ENCODE measurements at places on chromosomes 6 and 20.

- DNase-seq = no peak
Measured at GRCh38 chr6:73064266-73064665, 161.0 kb downstream of the KHDC1L start.

- DNase-seq = peak; percentile 92
Measured at GRCh38 chr6:3194535-3195419, 32.7 kb downstream of the TUBB2B start.

DNA sequence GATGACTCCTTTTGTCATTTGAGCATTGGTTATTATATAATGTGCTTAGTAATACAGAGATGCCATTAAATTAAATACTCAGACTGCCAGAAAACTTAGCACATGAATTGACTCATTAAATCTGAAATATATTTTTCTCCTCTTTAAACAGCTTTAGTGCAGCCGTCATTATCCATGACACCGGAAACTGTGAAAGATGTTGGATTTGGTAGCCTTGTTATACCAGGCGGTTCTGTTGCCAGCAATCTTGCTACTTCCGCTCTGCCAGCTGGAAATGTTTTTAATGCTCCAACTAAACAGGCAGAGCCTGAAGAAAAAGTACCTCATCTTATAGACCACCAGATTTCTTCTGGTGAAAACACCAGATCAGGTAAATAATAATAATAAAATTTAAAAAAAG is 97.6 kb downstream of the SCAF8 start:
- DNase-seq = no peak

DNA sequence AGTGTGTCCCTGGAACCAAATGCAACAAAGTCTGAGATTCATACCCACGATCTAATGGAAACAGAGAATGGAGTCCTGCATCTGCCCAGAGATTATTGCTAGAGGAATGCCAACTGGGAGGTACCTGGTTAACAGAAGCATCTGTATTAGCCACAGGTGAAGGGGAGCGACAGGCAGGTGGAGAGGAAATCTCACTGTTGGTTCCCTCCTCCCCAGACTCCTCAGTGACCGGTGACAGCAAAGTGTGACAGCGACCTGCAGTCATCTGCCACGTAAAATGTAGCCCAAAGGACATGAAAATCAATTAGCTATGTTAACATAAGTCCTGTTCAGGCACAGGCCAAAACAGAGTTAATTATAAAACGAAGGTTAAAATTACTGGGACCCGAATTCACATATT is 336.6 kb downstream of the SYNE1 start:
- DNase-seq = no peak

DNA sequence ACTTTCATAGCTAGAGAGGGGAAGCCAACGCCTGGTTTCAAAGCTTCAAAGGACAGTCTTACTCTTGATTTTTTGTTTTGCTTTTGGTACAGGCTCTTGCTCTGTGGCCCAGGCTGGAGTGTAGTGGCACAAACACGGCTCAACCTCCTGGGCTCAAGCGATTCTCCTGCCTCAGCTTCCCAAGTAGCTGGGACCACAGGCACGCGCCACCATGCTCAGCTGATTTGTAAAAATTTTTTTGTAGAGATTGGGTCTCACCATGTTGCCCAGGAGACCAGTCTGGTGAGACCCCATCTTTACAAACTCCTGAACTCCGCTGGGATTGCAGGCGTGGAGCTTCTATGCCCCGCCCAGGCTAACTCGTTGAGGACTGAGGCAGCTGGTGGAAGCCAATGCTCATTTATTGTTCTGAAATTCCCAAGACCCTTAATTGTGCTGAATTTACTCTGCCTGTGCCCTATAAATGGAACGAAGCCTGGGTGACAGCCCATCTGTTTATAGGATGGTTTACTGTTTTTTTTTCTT is 18.0 kb downstream of the SRSF3 start:
- DNase-seq = no peak

GRCh38 chr6:168578036-168578435 is 137.1 kb downstream of the SMOC2 start:
- no peak for DNase-seq

DNA sequence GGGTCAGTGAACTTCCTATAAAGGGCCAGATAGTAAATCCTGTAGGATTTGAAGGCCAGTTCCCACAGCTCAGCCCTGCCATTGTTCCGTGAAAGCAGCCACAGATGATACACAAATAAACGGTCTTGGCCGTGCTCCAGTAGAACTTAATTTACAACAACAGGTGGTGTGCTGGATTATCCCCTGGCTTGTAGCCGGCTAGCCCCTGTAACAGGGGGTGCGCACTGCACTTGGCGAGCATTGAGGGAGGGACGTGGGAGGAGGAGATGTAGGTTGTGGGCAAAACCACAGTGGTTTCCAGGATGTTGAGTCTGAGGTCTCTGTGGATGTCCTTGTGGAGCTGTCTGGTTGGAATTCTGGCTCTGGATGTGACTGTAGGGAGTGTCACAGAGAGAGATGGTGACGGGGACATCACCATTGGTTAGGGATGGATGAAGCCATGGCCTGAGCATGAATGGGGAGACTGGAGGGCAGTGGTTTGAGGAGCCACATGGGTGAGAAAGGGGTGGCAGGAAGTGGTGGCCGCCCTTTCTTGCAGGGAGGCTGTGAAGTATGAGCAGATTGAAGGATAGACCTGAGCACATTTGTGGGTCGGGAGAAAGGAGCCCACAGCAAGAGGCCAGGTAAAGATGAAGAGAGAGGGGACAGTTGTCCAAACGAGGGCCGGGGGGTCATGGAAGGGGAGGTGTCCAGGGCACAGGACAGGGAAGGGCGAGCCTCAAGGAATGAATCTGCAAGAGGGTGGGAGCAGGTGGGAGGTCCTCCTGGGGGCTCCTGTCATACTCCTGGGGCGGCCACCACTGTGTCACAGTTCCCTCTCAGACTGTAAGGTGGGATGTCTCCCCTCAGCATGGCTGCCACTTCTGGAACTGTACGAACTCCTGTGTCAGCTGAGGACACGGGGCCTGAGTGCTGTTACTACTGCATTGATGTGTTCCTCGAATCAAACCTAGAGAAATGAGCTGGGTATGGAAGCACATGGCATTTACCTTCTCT is 53.6 kb downstream of the CDH26 start:
- no peak for DNase-seq

DNA sequence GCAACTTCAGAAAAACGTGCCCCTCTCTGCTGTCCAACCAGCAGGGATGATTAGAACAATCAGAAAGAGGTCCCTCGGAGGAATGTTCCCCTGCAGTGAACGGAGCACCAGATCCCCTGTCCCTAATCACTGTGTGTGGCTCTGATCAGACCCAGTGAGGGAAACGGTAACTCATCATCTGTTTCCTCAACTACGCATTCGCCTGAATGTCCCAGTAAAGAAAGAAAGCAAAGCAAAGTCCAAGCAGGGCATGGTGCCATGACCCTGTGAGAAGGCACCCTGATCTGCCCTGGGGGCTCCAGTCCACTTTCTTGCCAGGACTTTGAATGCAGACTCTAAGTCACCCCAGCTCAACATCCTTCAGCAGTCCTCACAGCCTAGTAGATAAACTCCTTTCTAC is 149.2 kb downstream of the LY86 start:
- DNase-seq = no peak

DNA sequence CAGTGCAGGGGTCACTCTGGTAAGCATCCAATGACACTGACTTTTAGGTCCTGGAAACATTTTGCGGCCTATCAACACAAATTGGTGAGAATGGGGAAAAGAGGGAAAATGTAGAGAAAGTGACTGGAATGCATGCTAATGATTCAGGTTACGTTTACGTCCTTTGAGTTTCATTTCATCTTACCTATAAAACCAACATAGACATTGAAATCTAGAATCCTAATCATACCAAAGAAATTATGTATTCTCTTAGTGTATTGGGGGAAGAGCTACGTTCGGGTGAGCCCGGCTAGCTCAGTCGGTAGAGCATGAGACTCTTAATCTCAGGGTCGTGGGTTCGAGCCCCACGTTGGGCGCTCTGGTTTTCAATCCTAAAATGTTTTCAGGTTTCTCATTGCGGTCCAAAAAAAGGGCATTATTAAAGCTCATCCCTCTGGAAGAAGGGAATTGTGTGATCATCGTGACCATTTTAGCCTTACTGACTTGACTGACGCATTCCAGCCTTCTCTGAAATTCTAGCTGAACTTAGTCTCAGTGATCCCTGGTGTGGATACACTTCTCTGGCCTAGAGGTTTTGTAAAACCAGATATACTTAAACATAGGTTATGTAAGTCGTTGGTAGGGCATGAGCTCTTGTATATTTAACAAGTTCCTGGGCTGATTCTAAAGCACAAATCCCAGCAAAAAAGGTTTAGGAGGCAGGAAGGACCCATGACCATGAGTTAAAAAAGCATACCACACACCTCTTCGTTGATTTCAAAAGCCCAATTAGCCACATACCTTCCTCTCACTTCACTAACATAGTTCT is 18.3 kb downstream of the HMGN4 start:
- DNase-seq = peak; percentile 99

DNA sequence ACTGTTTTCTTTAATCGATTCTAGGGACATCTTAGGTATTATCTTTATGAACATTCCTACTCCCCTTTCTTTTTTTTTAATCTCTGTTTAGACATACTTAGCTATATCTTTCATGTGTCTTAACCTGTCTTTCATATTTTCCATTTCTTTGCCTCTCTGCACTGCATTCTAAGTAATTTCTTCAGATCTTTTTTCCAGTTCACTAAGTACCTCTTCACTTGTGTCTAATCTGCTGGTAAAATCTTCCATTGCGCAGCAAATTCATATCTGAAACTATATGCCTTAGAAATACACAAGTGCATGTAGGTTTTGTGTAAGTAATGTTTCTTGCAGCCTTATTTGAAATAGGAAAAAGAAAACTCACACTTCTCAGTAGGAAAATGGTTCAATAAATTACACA is 165.4 kb upstream of the BTBD3 start:
- DNase-seq = no peak

GRCh38 chr20:15638816-15639215 is 934.4 kb downstream of the KIF16B start:
- no peak for DNase-seq

DNA sequence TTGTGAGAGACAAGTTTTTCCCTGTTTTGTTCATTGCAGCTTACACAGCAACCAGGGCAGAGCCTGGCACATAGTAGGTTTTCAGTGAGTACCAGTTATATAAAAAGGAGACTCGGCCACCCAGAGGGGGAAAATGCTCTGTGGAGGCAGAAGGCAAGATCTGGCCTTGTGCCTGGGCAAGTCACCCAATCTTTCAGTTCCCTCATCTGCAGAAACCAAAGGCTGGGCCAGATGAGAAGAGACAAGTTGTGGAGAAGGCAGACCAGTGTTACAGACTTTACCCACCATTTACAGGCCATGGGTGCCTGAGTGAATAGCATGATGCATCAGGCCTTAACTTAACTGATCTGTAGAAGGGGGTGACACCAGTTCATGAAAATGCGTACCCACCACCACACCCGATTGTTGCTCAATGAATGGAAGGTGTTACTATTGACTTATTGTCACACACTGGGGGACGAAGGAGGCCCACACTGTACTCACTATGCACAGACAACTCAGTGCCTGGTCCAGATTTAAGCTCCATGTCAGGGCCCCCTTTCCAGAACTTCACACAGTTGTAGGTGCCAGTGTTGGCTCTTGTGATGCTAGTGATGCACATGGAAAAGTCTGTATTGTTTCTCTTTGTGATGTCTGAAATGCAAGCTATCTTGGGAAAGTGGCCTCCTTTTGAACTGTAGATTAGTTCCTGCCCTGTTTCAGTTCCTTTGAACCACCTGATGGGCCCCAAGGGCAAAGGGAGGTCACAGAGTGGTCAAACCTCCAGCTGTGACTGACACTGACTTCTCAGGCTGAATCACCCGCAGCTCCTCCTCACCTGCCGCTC is 64.3 kb upstream of the SIRPG start:
- no peak for DNase-seq

DNA sequence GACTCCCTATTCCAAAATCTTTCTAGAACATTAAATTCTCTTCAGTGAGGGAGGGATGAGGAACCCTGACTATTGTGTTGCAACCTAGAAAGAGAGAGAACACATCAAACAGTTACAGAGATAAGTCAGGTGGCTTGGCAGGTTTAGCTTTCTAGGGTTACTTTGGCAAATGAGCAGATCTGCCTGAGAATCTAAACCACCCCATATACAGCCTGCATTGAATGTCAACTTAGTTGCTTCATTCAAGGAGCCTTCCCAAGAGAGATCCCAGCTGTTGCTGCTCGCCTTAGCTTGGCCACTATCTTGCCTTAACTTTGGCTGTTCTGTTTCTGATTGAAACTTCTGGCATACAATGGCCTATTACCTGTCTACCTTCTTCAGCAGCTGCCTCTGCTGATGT is 74.7 kb upstream of the TCF21 start:
- no peak for DNase-seq

DNA sequence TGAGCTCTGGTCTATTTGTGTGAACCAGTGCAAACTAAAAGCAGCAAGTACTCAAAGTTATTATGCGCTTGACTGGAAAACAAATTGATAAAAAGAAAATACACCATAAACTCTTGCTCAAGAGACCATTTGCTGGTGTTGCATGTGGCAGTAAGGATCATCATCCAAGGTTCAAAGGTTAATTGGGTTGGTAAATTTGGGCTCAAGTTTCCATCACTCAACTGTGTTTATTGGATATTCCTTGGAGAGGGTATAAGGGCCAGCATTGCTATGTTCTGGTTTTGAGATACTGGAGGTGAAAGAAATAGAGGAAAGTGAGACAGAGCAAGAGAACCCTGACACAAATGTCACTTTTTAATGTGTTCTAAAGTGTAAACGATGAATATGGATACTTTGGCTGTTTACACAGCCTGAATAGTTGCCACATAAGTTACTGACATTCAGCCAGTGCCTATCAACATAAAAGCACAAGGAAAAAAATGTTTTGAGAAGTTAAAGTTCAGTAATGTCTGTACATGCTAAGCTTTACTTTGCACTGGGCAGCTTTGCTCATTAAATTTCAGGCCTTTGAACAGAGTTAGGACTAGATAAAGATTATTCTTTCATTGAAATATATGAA is 736.1 kb downstream of the HDGFL1 start:
- DNase-seq = no peak

- DNase-seq = no peak
Measured at GRCh38 chr20:32510601-32511357, 74.4 kb downstream of the NOL4L start.

All from SK-MEL-5 (cell line).